ENCODE measurements at places on chromosomes 6 and 20. TPM values are rescaled to one million over a fixed set of nuclear protein-coding genes. Genes with fewer than 3 reads are reported as not detected.

PNPLA1 gene
- 0.36 TPM for total RNA-seq

MMP24 gene
- 0.07 TPM for total RNA-seq

CST2 gene
- not detected for total RNA-seq

SLC32A1 gene
- total RNA-seq = not detected

PRSS35 gene
- not detected for total RNA-seq

TOMM34 gene
- 16.7 TPM for total RNA-seq

MYBL2 gene
- total RNA-seq = 0.34 TPM

Data from nasal cavity respiratory epithelium epithelial cell of viscerocranial mucosa (primary cell).